ENCODE measurements at places on chromosomes 5 and 9. TPM values are rescaled to one million over a fixed set of nuclear protein-coding genes. Genes with fewer than 3 reads are reported as not detected.

STPG3 gene
- 0.50 TPM for total RNA-seq

DNA sequence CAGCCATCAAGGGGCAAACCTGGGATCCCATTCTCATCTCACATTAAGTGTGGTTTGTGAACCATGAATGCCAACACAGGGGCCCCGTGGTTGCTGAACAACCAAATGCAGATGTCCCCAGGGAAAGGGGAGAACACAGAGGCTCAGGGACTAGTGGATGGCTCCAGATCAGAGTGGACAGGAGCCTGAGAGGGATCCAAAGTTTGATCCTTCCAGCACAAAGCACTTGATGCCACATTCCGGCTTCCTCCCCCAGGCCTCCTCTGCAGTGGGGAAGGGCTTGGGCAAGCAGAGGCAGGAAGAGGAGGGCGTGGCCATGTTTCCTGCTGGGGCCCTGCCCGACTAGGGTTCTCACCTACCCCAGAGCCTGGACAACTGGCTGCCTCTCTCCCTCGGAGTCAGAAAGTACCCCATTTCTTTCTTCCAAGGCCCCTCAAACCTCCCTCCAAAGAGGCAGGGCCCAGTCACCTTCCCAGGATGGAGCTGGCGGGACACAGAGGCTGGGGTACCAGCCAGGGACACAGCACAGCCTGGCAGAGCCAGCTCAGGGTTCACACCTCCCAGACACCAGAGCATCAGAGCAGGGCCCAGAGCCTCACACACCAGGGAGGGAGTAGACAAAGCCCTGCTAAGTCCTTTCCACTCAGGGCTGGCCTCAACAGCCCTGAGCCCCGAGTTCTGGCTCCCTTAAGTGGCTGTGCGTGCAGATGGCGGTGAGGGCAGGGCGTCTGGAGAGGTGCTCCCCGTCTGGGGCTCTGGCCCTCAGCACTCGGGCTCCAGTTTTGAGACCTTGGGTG is 4.3 kb upstream of the RNF44 start:
- DNase-seq = no peak
- H3K27me3 ChIP-seq = no peaks in the 10 kb centered on the region
- H3K27ac ChIP-seq = peak overlapping the region; percentile 38
- peak overlapping the region; percentile 73 for H3K4me3 ChIP-seq
- peaks cover 34% of the 10 kb centered on the region for H3K4me1 ChIP-seq

DNA sequence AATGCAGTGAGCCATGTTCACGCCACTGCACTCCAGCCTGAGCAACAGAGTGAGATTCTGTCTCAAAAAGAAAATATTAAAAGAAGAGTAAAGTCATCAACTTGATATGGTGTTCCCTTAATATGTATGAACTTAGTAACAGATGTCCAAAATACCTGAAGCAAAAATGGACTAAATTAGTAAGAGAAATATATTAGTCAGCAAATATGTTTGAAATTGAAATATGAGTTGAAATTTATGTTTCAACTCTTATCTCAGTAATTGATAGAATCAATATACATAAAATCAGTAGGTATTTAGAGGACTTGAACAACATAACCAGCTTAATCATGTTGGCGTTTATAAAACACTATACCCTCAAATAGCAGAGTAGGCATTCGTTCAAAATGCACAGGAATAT is 668.5 kb downstream of the ISL1 start:
- no peaks in the 10 kb centered on the region for H3K36me3 ChIP-seq
- H3K4me3 ChIP-seq = no peak overlapping the region
- DNase-seq = no peak
- H3K4me1 ChIP-seq = no peaks in the 10 kb centered on the region

DNA sequence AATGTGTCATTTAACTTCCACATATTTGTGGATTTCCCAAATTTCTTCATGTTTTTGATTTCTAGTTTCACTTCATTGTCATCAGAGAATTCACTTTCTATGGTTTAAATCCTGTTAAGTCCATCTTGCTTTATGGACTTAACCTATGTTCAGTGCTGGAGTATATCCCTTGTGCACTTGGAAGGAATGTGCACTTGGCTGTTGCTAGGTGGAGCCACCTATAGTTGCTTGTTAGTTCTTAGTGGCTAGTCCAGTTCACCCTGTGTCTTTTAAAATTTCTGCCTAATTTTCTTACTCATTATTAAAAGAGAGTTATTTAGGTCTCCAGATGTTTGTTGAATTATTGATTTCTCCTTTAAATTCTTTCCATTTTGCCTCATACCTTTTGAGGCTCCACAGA is 1472.5 kb upstream of the CDH6 start:
- H3K4me3 ChIP-seq = no peak overlapping the region
- H3K27me3 ChIP-seq = peaks cover 10% of the 10 kb centered on the region
- no peak overlapping the region for H3K27ac ChIP-seq
- no peaks in the 10 kb centered on the region for H3K36me3 ChIP-seq
- no peaks in the 10 kb centered on the region for H3K4me1 ChIP-seq
- DNase-seq = no peak

- H3K4me3 ChIP-seq = no peak overlapping the region
- H3K36me3 ChIP-seq = peaks cover 9% of the 10 kb centered on the region
- peak overlapping the region; percentile 68 for H3K27ac ChIP-seq
- H3K27me3 ChIP-seq = no peaks in the 10 kb centered on the region
Measured at GRCh38 chr5:337563-338130, 16.1 kb downstream of the AHRR start.

DOCK2 gene
- 11.6 TPM for total RNA-seq

DNA sequence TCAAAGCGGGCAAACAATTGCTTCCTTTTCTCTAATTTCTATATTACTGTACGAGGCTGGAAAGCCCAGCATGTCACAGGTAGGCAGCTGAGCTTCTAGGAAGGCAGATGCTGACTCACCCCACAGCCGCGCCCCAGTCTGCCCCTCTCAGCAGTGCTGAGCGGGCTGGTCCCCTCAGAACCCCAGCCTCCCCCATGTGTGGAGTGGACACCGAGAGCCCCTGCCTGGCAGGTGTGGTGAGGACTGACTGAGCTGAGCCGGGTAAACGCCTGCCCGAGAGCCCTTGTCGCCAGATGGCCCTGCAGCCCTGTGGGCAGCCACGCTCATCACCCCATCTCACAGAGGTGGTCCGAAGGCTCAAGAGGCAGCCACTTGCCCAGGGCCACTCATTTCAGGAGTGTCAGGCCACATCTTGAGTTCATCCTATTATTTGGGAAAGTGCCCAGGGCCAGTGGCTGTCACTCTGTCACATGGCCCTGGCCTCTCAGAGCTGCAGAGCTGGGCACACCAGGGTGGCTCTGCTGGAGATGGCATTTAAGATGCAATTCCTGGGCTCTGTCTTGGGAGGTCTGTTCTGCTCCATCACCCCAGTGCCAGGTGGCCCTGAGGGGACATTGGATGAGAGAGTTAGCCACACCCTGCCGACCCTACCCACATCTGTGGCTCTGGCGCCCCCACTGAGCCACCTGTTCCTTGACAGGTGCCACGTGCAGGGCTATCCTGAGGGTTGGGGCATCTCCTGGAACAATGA is 12.4 kb downstream of the CARD19 start:
- DNase-seq = no peak
- no peaks in the 10 kb centered on the region for H3K27me3 ChIP-seq

ECM2 gene
- total RNA-seq = 53.3 TPM

DNA sequence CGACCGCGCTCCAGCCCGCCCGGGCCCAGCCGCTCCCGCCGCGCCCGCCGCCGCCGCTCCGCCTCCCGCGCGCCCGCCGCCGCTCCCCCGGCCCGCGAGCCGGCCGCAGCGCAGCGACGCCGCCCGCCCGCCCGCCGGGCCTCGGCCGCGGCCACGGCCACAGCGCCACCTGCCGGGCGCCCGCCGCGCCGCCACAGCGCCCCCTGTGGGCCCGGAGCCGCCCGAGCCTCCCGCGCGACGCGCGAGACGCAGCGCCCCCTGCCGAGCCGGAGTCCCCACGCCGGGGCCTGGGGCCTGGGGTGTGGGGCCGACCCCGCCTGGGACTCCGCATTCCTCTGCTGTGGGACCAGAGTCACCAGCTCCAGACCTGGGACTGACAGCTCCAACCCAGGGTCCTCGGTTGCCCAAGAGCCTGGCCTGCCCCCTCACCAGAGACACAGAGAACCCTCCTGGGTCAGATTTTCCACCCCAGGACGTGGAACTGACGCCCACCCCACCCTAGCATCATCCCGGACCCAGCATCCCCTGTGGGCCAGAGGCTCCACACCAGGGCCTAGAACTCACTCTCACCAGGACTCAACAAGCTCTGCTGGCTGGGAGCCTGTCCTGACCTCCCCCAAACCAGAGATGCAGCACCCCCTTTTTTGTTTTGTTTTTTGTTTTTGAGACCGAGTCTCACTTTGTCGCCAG is at the start of gene RAPGEF1:
TSS of gene RAPGEF1 (minus strand) at position 118 of the 690 bp plus-strand sequence. CDS start 246 bp downstream, outside the sequence.
- H3K4me1 ChIP-seq = peaks cover 36% of the 10 kb centered on the region
- no peaks in the 10 kb centered on the region for H3K27me3 ChIP-seq
- peak; percentile 95 for DNase-seq
- H3K36me3 ChIP-seq = no peaks in the 10 kb centered on the region

- peaks cover 15% of the 10 kb centered on the region for H3K4me1 ChIP-seq
- H3K27ac ChIP-seq = peak overlapping the region; percentile 7
- DNase-seq = no peak
- no peaks in the 10 kb centered on the region for H3K27me3 ChIP-seq
Measured at GRCh38 chr5:1503241-1504068, 20.3 kb downstream of the LPCAT1 start.

DNA sequence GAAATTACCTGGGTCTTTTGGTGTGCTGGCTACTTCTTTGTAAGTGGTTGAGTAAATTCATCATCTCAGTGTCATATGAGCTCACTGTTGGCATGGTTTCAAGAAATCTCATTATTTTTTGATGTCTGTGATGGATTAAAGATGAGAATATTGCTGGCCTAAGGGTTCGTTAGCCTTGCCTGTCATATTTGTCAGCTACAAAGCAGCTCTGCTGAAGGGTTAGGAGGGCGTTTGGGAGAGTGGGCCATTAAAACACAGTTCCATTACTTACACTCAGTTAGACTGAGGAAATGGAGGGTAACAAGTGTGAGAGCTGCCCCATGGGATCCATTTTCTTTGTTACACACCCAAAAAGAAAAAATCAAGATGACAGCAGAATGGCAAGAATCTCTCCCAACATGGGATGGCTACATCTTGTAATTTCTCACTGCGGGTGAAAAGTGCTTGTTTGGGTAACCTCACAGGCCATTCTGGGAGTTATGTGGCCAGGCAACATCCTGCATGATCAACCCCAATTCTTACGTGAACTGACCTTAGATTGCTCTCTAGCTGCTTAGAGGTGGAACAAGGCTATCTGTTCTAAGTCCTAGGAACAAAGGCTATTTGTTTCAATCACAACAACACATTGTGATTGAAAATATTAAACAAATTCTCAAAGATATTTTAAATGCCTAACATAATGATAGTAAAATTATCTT is 609.5 kb upstream of the RGMB start:
- H3K27ac ChIP-seq = no peak overlapping the region
- H3K36me3 ChIP-seq = no peaks in the 10 kb centered on the region
- no peaks in the 10 kb centered on the region for H3K4me1 ChIP-seq
- DNase-seq = no peak
- H3K4me3 ChIP-seq = no peak overlapping the region

GRCh38 chr5:145949474-145949873 is 13.1 kb downstream of the SH3RF2 start:
- H3K36me3 ChIP-seq = no peaks in the 10 kb centered on the region
- no peak for DNase-seq
- no peak overlapping the region for H3K4me3 ChIP-seq
- no peak overlapping the region for H3K27ac ChIP-seq
- H3K27me3 ChIP-seq = no peaks in the 10 kb centered on the region

DNA sequence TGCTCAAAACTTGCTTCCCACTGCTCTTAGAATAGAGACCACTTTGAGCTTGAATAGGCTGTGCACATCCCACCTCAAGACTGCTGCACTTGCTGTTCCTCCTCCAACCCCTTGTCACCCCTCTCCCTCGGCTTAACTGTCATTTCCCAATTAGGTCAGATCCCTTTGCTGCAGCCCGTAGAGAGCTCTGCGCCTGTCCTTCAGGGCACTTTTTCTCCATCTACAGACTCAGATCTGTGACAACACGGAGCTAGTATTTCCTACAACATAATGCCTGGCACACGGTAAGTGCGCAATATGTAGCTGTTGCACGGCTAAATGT is 485 bp upstream of the HABP4 start:
- H3K27ac ChIP-seq = peak overlapping the region; percentile 64
- H3K27me3 ChIP-seq = no peaks in the 10 kb centered on the region
- H3K36me3 ChIP-seq = no peaks in the 10 kb centered on the region

DOLPP1 gene
- 19.3 TPM for total RNA-seq

DNA sequence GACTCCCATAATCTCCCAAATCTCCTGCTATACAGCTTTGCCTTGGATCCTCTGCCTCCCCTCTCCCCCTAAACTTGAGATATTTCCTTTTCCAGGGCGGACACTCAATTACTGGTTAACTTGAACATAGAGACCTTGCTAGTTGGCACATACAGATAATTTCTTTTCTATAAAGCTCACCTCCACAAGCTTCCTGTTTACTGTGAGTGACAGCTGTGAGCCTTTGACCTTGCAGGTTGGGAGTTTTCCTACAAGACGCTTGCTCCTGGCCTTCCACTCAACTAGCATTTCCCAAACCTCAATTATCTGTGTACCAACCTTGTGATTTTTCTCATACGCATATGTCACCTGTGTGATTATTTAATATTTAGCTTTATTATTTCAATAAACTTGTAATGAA is 114.5 kb downstream of the GNA14 start:
- DNase-seq = no peak
- no peak overlapping the region for H3K27ac ChIP-seq
- H3K27me3 ChIP-seq = no peaks in the 10 kb centered on the region
- peaks cover 5% of the 10 kb centered on the region for H3K4me1 ChIP-seq
- H3K4me3 ChIP-seq = no peak overlapping the region

DNA sequence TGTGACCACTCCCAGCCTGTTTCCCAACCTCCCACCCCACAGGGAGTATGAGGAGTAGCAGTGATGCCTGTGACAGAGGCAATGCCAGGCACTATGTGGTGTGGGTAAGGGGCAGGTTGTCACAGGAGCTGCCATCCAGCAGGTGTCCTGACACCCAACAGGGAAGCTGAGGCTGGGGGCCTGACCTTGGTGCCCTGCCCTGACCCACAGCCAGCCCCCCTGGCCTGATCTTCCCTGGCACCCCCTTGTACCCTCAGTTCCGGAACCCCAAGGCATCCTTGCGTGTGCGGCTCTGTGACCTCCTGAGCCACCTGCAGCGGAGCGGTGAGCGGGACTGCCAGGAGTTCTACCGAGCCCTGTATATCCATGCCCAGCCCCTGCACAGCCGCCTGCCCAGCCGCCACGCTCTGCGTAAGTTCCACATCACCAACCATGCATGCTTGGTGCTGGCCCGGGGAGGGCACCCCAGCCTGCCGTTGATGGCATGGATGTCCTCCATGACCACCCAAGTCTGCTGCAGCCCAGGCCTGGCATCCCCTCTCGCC is 14.4 kb downstream of the CARD19 start:
- H3K36me3 ChIP-seq = peaks cover 14% of the 10 kb centered on the region
- H3K4me3 ChIP-seq = no peak overlapping the region
- no peak for DNase-seq
- H3K4me1 ChIP-seq = peaks cover 6% of the 10 kb centered on the region
- H3K27me3 ChIP-seq = no peaks in the 10 kb centered on the region
- H3K27ac ChIP-seq = no peak overlapping the region

DNA sequence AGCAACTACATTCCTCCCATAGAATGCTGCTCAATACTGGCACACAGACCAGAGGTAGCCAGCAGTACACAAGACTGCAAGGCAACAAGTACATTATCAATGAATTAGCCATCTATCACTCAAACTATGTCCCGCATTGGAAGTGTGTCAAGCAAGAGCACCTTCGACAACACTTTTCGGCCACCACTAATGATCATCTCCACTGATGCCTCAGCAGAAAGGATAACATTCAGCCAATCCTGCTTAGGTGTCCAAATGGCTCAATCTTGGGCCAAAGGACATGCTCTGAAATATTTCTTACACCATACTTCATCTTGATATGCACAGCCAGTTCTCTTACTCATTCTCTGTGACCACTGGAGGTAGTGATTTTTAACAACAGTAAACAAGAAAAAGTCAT is 25.0 kb downstream of the SKP1 start:
- H3K4me3 ChIP-seq = no peak overlapping the region
- H3K27me3 ChIP-seq = no peaks in the 10 kb centered on the region

SLC45A2 gene
- not detected for total RNA-seq

All from osteocyte (in vitro differentiated cells).